ENCODE measurements at places on chromosomes 5 and 9.

GRCh38 chr5:28473531-28474107, 1435.2 kb upstream of the CDH9 start:
- no peaks in the 10 kb centered on the region for H3K4me1 ChIP-seq
- H3K36me3 ChIP-seq: no peaks in the 10 kb centered on the region
- H3K27me3 ChIP-seq: no peaks in the 10 kb centered on the region
- DNase-seq: no peak
- no peak overlapping the region for H3K27ac ChIP-seq

DNA sequence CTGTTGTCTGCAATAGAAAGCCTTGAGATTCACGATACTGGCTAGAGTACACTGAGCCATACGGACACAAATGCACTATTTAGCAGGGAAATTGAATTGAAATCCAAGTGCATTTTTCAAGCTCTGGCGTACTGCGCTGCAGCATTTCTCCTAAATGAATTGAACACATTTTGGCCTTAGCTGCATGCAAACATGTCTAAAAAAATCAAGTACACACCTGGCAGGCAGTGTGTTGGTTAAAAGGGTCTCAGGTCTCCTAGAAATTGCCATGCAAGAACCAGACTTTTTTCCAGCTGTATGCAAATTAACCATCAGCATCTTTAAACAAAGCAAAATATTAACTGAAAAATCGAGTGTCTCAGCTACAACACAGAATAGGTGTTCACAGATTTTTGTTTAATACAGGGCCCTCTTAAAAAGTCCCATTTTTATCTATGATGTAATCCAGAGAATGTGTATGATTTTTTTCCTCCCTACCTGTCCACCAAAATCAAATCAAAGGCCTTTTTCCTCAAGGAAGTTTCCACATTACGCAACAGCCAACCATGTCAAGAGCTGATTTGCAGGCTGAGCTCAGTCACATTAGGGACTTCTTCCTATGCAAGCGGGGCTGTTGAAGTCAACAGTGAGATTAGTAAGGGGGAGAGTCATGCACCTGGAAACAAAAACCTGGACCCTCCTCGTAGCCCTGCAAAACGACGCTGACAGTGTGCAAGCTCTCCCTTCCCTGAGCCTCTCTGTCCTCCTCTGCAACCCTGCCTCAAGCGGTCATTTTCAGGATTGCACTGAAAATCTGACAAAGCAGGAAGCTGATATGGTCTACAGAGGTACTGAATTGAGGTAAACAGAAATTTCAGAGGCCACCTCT, 14.1 kb upstream of the SFXN1 start:
- H3K27me3 ChIP-seq: peaks cover 38% of the 10 kb centered on the region
- no peak overlapping the region for H3K4me3 ChIP-seq
- no peaks in the 10 kb centered on the region for H3K36me3 ChIP-seq
- no peak for DNase-seq

GRCh38 chr5:133240425-133241091, 188.7 kb downstream of the HSPA4 start:
- H3K27me3 ChIP-seq: peaks cover 27% of the 10 kb centered on the region
- H3K4me1 ChIP-seq: peaks cover 3% of the 10 kb centered on the region
- H3K36me3 ChIP-seq: no peaks in the 10 kb centered on the region
- no peak overlapping the region for H3K4me3 ChIP-seq

GRCh38 chr9:114382699-114383520, 4.9 kb downstream of the AKNA start:
- H3K36me3 ChIP-seq: peaks cover 23% of the 10 kb centered on the region
- H3K27me3 ChIP-seq: no peaks in the 10 kb centered on the region
- H3K4me1 ChIP-seq: peaks cover 61% of the 10 kb centered on the region
- no peak for DNase-seq
- peak overlapping the region; percentile 89 for H3K27ac ChIP-seq
- H3K4me3 ChIP-seq: peak overlapping the region; percentile 26

DNA sequence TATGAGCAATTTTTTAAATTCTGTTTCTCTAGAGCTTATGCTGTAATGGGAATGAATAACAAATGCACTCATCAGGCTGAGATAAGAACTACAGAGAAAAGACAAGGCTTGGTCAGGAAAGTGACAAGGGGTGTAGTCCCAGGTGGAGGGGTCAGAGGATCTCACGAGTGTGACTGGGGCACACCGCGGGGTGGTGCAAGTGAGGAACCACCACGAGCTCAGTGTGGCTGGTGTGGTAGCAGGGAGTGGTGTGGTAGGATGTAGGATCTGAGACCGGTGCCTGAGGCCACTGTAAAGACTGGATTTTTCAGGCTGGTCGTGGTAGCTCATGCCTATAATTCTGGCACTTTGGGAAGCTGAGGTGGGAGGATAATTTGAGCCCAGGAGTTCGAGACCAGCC, 9.0 kb downstream of the ANXA6 start:
- peaks cover 36% of the 10 kb centered on the region for H3K36me3 ChIP-seq
- H3K27ac ChIP-seq: no peak overlapping the region
- DNase-seq: no peak
- no peak overlapping the region for H3K4me3 ChIP-seq
- no peaks in the 10 kb centered on the region for H3K27me3 ChIP-seq

DNA sequence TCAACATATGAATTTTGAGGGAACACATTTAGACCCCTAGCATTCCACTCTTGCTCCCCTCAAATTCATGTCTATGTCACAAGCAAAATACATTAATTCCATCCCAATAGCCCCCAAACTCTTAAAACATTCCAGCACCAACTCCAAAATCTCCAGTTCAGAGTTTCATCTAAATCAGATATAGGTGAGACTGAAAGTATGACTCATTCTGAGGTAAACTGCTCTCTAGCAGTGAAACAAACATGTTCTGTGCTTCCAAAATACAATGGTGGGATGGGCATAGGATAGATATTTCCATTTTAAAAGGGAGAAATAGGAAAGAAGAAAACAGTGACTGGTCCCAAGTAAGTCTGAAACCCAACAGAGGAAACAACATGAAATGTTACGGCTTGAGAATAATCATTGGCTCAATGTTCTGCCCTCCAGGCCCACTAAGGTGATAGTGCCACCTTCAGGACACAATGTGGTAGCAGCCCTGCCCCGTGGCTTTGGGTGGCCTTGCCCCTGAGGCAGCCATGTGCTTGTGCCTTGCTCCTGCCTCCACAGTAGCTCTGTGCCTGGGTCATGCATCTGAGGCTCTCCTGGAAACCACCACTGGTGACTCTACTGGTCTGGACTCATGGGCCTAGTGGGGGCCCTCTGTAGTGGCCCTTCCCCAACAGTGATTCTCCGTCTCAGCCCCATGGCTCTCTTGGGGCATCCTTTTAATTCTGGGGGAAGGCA, 36.4 kb upstream of the IPPK start:
- peaks cover 2% of the 10 kb centered on the region for H3K4me1 ChIP-seq
- no peaks in the 10 kb centered on the region for H3K27me3 ChIP-seq
- H3K4me3 ChIP-seq: no peak overlapping the region

- H3K27ac ChIP-seq: no peak overlapping the region
- H3K4me1 ChIP-seq: no peaks in the 10 kb centered on the region
- H3K36me3 ChIP-seq: no peaks in the 10 kb centered on the region
- no peak overlapping the region for H3K4me3 ChIP-seq
Observed at GRCh38 chr5:59496524-59497134, 396.9 kb downstream of the PDE4D start.

GRCh38 chr5:177595026-177595585, 3.1 kb downstream of the TMED9 start:
- H3K27me3 ChIP-seq: peaks cover 12% of the 10 kb centered on the region
- H3K4me3 ChIP-seq: no peak overlapping the region
- no peak overlapping the region for H3K27ac ChIP-seq

DNA sequence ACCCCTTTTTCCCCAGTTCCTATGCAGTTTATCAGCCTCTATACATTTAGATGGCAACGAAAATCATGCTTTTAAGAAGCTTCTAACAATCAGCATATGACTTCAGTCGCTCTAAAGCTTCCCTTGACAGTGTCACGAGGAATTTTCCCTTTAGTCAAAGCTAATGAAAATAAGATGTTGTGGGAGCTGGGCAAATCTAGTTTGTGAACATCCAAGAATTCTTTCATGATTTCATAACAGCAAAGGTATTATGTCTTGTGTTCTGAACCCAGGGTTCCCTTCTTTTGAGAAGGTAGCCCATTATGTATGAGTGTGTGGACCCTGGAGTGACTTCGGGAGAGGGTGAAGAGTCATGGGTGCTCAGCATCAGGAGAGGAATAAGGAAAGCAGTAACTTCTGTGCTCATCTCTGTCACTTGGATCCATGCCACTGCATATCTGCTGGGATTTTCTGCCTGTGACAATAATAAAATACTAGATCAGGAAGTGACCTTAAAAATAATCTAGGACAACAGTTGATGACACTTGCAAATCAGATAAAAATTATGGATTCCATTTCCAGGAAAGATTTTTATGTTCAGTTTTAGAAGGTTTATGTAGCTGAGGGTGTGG, 102.4 kb downstream of the PCSK1 start:
- H3K27ac ChIP-seq: no peak overlapping the region
- H3K4me3 ChIP-seq: no peak overlapping the region
- H3K27me3 ChIP-seq: no peaks in the 10 kb centered on the region
- H3K36me3 ChIP-seq: no peaks in the 10 kb centered on the region

DNA sequence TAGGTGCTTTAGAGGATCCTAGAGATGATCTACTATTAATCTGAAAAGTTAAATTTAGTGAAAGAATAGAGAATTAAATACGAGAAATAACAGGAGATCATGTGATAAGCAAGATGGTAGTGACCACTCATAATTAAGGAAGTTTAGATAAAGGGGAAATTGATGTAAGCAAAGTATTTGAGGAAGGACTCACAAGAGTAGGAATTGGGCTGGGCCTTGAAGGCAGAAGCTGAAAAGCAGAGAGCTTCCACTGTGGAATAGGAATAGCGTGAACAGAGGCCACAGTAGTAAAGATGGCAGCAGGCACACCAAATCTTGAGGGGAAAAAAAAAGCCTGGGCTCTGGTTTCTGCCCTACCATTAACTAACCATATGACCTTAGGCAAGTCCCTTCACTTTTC, 38.0 kb downstream of the KIF24 start:
- no peak overlapping the region for H3K27ac ChIP-seq
- H3K4me1 ChIP-seq: no peaks in the 10 kb centered on the region
- no peaks in the 10 kb centered on the region for H3K36me3 ChIP-seq
- no peak for DNase-seq
- no peak overlapping the region for H3K4me3 ChIP-seq
- H3K27me3 ChIP-seq: no peaks in the 10 kb centered on the region

DNA sequence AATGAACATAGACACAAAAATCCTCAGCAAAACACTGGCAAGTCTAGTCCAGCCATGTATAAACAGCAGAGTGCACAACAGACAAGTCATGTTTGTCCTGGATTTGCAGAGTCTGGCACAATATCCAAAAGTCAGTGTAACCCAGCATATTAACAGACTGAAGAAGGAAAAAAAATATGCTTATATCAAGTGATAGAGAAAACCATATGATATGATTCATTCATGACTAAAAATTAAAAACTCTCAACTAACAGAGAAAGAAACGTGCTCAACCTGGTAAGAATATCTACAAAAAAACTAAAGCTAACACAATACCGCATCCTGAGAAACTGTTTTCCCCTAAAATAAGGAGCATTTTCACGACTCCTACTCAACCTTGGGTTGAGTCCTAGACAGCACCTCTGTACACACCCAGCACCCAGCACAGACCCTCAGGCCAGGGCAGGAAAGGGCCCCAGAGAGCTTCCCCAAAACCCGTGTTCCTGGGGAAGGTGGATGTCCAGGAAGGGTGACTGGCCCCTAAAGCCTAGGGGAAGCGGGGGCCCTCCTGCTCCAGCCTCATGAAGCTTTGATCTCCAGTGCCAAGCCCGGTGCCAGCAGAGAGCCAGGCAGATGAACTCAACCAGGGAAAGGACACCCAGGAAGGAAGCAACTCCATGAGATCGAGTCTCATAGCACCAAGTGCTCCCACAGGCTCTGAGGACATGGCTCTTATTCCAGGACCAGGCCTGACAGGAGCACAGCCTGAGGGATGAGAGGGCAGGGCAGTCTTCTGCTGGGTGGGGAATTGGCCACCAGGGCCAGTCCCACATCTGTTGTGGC, 38.9 kb downstream of the ADAMTS2 start:
- no peak overlapping the region for H3K27ac ChIP-seq
- no peak for DNase-seq
- H3K4me1 ChIP-seq: no peaks in the 10 kb centered on the region
- H3K36me3 ChIP-seq: no peaks in the 10 kb centered on the region
- no peak overlapping the region for H3K4me3 ChIP-seq

GRCh38 chr9:86958203-86958602, 10.9 kb upstream of the GAS1 start:
- H3K4me1 ChIP-seq: no peaks in the 10 kb centered on the region
- peaks cover 42% of the 10 kb centered on the region for H3K27me3 ChIP-seq

DNA sequence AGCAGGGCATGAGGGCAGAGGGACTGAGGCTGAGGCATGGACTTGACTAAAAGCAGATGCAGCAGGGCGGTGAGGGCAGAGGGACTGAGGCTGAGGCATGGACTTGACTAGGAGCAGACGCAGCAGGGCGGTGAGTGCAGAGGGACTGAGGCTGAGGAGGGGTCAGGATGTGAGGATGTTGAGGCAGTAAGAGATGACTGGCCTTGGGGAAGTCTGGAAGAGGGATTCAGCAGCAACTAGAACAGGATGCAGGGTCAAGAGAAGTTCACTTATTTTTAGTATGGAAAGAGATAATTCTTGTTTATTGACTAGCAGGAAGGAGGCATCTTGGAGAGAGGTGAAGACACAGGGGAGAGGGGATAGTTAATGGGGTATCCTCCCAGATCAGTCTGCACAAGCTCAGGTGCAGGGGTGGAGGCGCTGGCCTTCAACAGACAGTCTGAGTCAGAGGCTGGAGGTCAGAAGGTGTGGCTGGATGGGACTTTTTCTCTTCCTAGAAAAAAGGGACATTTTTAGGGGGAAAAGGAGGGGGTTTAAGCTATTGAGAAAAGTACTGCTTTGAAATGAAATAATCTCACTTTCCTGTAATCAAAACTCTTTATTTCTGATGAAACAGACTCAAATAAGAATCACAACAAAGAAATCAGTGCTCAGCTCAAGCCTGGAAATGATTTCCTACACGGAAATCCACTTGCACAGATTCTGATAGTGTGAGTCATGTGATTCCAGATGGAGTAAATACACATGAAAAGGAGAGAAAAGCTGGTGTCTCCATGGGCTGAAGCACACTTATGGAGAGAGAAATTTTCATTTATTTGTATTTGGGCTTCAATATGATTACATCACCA, 130.9 kb downstream of the PALM2AKAP2 start:
- no peaks in the 10 kb centered on the region for H3K36me3 ChIP-seq
- H3K27ac ChIP-seq: peak overlapping the region; percentile 85
- peaks cover 98% of the 10 kb centered on the region for H3K4me1 ChIP-seq
- H3K27me3 ChIP-seq: no peaks in the 10 kb centered on the region
- no peak for DNase-seq

DNA sequence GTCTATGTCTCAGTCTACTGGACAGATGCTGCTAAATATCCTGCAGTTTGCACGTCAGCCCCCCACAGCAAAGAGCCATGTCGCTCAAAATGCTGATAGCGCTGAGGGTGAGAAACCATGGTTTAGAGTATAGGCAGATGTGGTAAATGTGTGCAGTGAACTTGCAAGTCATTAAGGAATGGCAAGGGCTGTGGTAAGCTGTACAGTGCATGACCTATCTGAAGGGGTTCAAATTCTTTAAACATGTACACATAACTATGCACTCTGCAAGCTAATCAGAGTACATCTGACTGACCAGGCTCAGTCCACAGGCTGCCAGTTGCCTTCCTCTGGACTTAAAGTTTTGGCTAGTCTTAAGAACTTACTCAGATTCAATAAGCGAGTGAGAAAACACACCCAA, 170.7 kb downstream of the CFAP90 start:
- H3K36me3 ChIP-seq: no peaks in the 10 kb centered on the region
- H3K27me3 ChIP-seq: peaks cover 22% of the 10 kb centered on the region
- H3K4me3 ChIP-seq: no peak overlapping the region
- no peak overlapping the region for H3K27ac ChIP-seq
- H3K4me1 ChIP-seq: no peaks in the 10 kb centered on the region

Measured in left ventricle myocardium inferior (tissue), 1 donor.